ENCODE measurements at places on chromosomes 12 and 14. TPM values are rescaled to one million over a fixed set of nuclear protein-coding genes. Genes with fewer than 3 reads are reported as not detected.

- DNase-seq: no peak
Measured at GRCh38 chr12:84497819-84498218, 414.8 kb downstream of the SLC6A15 start.

GRCh38 chr14:62694075-62694474, 351.2 kb downstream of the KCNH5 start:
- no peak for DNase-seq

The OTOGL gene
- total RNA-seq: 0.39 TPM

DNA sequence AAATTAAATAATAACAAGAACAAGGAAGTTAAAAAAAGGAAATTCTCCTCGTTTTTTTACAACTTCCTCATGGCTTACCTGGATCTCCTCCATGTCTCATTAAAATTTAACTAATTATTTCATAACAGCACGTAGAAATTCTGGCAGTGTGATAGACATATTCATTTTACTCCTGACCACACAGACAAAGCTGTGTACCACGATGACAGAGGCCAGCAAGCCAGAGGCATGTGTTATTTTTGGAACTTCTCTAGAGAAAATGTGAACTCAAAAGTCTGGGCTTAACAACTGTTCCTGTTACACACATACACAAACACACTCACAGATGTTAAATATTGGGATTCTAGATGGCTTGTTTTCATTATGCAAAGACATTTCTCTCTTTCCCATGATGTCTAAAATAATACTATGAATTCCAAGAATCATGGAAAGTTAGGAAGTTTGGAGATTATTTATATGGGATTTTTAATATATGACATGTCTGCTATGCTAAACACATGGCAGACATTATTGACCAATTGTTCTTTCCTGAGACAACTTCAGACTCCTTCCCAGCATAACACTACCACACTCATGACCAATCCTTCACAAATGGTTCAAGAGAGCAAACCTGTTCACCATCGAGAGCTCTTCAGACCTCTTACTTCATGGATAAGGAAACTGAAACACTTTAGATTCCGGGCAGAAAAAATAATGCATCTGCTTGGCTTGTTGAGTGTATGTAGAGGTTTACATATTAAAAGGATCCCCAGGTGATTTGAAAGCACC, 158.7 kb downstream of the DACT1 start:
- DNase-seq: no peak

GRCh38 chr14:75427482-75428229, at the start of gene JDP2:
JDP2 (plus strand) TSS chr14:75428022; CDS start chr14:75437921, 9,899 bp downstream.
- peak; percentile 82 for DNase-seq

The TSPAN19 gene
- total RNA-seq: not detected

The STXBP6 gene
- total RNA-seq: 3.5 TPM

The OR4N2 gene
- not detected for total RNA-seq

GRCh38 chr12:31288381-31288780, 37.6 kb downstream of the SINHCAF start:
- DNase-seq: peak; percentile 44

All from WTC11 (cell line).